Activated CD4-positive, CD25-positive, alpha-beta regulatory T cell (primary cell): ENCODE measurements at places on chromosomes 7 and 10.

- no peak for DNase-seq
These were observed 753.4 kb downstream of the NRG3 start for GRCh38 chr10:82628373-82628772.

- no peak for DNase-seq
These were observed 42.2 kb downstream of the ACSM6 start for GRCh38 chr10:95236068-95236903.

DNA sequence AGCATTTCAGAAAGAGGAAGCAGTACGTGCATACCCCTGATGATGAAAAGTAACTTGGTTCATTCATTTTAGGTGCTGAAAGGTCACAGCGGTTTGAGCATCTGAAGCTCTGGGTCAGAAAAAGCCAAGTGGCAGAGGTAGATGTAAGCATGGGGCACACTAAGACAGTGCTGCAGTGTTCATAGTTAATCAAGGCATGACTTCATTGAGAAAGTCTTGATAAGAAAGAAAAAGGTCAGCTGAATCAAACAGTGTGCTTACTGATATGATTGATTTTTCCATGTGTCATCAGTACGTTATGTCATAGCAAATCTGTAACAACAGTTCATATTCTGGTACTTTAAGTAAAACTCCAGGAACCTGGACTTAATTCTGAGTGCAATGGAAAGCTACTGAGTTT lies 107.7 kb upstream of the PCLO start:
- DNase-seq: no peak

GRCh38 chr10:33136271-33136670 lies 178.2 kb upstream of the ITGB1 start:
- DNase-seq: no peak

DNA sequence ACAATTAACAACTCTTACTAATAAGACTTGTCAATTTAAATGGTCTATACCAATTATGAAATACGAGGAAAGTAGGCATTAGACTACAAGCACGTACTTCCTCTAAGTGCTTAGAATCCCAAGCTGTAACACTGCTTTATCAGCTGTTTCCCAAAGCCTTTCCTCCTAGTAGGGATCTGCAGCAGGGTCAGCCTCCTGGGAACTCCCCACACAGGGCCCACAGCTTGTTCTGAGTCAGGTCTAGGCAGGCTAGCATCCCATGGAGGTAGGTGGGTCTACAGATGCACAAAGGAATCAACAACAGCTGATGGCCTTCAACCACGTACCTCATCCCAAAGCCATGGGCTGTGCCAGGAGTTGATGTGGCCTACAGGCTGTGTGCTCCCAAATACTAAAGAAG lies 14.7 kb downstream of the MMS19 start:
- no peak for DNase-seq

GRCh38 chr10:42753126-42753506 lies 29.5 kb upstream of the BMS1 start:
- DNase-seq: peak; percentile 60

- DNase-seq: no peak
These were observed 108.4 kb upstream of the ZWINT start for GRCh38 chr10:56469482-56469881.

DNA sequence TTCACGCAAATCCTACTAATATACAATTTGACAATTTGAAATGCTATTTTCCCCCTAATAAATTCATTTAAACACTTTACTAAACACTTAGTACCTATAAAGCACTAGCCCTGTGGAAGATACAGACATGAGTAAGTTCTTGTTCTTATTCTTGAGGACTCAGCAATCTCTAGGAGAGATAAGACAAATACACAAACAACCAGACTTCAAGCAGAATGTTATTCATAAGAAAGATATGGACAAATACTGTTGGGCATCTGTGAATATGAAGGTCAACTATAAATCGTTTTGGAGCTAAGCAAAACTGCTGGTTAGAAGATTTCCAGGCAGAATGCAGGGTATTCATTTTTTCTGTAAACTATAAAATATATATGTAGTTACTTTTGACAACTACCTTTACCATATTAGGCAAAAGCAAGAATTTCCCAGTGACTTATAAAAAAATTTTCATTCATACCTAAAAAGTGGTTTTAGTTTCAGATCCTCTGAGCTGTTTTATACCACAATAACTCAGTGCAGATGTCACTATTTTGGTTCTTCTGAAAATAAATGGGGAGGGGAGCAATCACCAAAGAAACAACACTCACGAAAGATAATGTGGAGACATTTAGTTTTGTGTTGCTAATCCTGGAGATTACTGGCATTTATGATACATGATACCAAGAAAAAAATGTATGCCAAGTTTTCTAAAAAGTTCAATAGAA lies 3.8 kb downstream of the VPS41 start:
- DNase-seq: no peak

DNA sequence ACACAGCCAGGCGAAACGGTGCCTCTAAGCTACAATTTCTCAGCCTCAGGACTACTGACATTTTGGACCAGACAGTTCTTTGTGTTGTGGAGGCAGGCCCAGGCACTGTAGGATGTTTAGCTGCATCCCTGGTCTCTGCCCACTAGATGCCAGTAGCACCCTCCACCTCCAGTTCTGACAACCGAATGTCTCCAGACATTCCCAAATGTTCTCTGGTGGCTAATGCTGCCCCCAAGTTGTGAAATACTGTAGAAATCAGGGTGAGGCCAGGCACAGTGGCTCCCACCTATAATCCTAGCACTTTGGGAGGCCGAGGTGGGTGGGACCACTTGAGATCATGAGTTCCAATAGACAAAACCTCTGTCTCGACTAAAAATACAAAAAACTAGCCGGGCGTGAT lies 18.2 kb downstream of the HNRNPF start:
- DNase-seq: no peak

- DNase-seq: no peak
These were observed 160.1 kb downstream of the GATA3 start for GRCh38 chr10:8214587-8214986.
